ENCODE measurements at places on chromosomes 7 and 10. TPM values are rescaled to one million over a fixed set of nuclear protein-coding genes. Genes with fewer than 3 reads are reported as not detected.

DNA sequence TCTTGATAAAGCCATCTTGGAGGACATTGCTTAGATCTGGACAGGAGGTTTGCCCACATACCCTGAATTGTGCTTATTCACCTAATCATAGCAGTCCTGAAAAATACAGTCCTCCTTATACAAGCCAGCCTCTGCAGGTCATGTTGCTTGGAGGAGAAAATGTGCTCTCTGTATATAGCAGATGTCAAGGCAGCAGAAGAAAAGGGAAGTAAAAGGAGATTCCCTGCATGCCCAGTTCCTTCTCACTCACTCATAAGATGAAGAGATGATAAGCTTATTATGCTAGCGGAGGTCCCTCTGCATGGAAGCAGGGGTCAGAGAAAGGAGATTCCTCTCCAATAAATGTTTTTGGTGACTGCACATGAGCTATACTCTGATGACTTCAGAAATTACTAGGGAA is 458.8 kb upstream of the ZMIZ1 start:
- DNase-seq, result no peak

DNA sequence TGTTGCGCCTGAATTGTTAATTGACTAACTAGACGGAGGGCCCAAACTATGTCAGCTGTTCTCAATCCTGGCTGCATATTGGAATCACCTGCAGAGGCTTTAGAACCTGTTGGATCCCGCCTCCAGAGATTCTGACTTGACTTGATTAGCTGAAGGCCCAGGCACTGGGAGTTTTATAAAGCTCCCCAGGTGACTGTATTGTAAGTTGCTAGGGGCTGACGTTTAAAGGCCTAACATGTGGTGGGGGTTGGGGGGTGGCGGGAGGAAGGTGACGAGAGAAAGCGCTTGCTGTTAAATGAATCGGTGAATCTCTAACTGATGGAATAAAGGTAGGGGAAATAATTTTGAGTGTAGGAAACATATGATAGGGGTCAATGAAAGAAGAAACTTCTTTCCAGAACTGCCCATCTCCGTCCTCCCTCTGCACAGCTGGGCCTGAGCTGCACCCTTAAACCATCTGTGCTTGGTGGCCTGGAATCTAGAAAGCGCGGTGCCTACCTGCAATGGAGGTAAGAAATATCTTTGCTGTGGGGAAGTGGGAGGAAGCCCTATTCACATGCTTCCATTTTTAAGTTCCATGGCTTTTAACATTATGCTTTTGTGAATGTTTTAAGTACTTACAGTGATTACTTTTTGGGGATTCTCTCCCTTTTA is 225.0 kb upstream of the FAM3C start:
- DNase-seq, result no peak

GRCh38 chr7:140940898-140941297 is 16.2 kb upstream of the BRAF start:
- DNase-seq, result no peak

DNA sequence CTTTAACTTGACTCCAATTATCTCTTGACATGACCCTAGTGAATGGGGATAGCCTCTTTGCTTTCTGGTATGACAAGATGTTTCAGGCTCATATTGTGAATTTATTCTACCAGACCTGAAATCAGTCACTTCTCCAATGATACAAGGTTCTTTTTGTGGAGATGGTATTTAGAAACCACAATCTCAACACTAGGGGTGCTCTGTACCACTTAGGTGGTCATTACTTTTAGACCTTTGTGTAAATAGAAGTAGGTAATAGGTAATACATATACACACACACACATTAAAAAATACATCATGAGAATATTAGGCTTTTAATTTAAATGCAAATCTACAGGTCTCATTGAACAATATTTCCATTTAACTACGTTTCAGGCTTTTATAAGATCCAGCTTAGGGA is 199.0 kb upstream of the RHOBTB1 start:
- no peak for DNase-seq

DNA sequence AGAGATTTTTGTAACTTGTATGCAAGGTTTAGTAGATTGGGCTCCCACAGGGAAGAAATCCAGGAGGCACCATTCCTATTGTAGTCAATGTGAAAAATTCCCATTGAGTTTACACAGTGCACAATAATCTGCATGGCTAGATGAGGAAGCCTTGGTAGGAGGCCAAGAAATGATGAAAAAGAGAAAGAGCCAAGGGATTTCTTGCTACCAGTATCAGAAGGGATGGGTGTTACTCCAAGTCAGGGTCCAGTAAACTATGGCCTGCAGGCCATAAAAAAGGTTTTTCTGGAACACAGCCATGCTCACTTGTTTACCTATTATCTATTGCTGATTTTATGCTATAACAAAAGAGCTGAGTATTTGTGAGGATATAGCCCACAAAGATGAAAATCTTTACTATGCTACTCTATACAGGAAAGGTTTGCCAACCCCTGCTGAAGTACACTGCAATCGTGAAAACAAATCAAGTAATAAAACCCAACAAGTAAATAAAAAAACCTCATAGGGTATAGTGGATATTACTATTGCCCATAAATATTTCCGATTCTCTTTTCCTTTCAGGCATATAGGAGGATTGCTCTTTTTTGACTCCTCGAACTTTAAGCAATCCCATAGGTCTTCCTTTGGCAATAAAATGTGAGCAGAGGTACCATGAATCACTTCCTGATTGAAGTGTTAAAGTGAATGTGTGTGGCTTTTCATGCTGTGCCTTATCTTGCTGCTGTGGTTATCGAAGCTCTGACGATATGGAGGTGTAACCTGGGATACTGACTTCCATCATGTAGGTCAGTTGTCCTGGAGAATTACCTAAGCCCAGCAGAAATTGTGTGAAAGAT is 256.3 kb upstream of the MAGI2 start:
- no peak for DNase-seq

GRCh38 chr7:36281945-36282717 is 107.5 kb upstream of the ANLN start:
- DNase-seq, result no peak

HOXA10 gene
- 9.8 TPM for total RNA-seq

GATA3 gene
- 0.12 TPM for total RNA-seq

DNA sequence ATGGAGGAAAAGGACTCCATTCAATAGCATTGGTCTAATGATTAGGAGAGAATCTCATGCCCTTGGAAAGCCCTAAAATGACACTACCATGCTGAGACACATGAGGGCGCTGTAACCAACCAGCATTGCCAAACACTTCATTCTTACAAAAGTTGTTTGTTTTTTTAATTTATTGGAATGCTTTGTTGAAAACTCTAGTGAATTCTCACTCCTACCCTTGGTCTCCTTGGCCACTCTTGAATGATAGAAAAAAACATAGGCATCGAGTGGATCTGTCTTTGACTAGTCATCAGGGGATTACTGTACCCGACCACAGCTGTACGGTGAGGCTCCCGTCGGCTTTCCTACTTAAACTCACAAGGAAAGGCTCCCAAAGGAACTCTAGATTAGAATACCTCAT is 29.3 kb upstream of the ADD3 start:
- peak; percentile 48 for DNase-seq

GRCh38 chr7:68015978-68016532 is 1019.4 kb downstream of the TYW1 start:
- DNase-seq, result no peak

OR2A12 gene
- total RNA-seq, result not detected

DNA sequence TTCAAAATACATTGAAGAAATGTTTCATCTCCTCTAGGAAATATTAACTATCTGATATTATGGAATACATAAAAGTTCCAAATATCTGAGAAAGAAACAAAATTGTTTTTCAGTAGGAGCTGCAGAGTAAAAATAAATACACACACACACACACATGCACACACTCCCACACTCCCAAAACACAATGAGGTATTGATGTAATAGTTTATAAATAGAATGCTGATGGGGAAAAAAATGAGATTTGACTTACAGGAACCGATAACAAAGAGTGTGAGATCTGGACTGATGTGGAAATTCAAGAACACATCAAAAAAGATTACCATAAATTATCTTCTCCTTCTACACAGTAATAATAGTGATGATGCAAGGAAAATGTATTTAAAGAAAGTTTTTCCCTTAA is 438.0 kb upstream of the CELF2 start:
- DNase-seq, result no peak

DNA sequence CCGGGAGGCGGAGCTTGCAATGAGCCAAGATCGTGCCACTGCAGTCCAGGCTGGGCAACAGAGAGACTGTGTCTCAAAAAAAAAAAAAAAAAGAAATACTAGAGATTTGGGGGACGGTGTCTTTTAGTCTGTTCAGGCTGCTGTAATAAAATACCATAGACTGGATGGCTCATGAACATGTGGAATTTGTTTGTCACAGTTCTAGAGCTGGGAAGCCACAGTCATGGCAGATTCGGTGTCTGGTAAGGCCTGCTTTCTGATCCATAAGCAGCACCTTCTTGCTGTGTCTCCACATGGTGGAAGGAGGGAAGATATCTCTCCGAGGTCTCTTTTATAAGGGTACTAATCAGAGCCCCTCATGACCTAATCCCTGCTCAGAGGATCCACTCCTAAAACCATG is 102.7 kb upstream of the MKLN1 start:
- DNase-seq, result no peak

GRCh38 chr7:110852156-110852940 is 238.6 kb upstream of the LRRN3 start:
- DNase-seq, result no peak

GRCh38 chr7:149875396-149875795 is 1.6 kb downstream of the ATP6V0E2 start:
- no peak for DNase-seq

PRSS37 gene
- total RNA-seq, result not detected

GRCh38 chr10:100733329-100733728 is 12.1 kb upstream of the PAX2 start:
- no peak for DNase-seq

- DNase-seq, result no peak
These were observed 645.2 kb upstream of the COBL start for GRCh38 chr7:51961804-51962203.

GRCh38 chr7:52114056-52114455 is 797.4 kb upstream of the COBL start:
- no peak for DNase-seq

GRCh38 chr7:114722562-114722961 is 199.3 kb upstream of the MDFIC start:
- DNase-seq, result no peak

DNA sequence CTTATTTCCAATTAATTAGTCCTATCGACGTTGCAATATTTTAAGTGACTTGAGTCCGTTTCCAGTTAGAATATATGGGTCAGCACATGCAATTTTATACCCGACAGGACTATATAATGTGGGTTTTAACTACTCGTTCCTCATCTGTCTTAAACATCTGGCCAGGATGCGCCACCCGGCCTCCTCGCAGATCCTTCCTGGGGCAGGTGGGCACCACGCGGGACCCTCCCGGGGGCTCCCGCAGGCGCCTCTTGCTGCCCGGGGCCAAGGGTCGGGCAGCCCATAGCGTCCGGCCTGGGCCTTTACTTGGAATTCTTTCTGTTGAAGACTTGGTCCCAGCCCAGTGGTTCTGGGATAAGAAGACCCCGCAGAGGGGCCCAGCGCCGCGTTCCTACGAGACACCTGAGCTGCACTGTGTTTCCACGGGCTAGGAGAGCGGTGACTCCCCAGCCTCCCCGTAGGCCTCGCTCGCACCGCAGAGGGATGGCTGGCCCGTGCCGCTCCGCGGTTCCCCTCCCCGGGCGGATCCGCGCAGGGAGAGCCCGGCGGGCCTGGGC is 10.1 kb upstream of the MNX1 start:
- DNase-seq, result no peak

GRCh38 chr7:23529262-23529859 is 2.4 kb downstream of the TRA2A start:
- DNase-seq, result no peak

DNA sequence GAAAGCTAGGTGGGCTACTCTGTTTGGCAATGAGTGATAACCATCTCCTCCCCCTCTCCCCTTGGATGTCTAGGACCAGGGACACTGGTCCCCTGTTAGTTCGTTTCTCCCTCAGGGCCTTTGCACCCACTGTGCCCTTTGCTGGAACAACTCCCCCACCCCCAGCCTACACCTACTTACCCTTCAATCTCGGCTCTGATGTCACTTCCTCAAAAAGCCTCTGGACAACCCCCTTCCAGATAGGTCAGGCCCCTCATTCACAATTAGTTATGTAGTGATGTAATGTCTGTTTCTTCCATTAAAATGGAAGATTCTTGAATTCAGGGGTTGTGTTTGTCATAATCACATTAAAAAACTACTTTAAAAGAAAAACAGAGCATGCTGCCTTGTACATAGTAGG is 152.9 kb downstream of the SNX10 start:
- DNase-seq, result no peak

TRPV5 gene
- not detected for total RNA-seq

CUL2 gene
- 23.2 TPM for total RNA-seq

DNA sequence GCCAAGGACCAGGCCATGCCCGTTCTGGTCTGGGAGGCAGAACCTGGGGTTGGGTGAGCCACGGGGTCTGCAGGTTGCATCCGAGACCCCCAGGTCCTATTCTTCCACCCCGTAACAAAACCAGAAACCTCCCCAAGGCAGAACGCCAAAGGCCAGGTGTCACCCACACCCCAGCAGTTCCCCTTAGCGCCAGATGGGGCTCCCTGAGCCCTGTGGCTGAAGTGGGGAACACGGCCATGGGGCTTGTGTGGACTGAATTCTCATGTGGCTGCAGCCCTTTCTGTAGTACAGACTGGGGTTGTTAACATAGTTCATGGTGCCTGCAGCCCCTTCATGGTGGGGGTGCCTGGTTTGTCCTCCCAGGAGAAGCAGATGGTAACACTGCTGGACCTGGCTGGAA is 10.2 kb downstream of the BRI3 start:
- DNase-seq, result no peak

DNA sequence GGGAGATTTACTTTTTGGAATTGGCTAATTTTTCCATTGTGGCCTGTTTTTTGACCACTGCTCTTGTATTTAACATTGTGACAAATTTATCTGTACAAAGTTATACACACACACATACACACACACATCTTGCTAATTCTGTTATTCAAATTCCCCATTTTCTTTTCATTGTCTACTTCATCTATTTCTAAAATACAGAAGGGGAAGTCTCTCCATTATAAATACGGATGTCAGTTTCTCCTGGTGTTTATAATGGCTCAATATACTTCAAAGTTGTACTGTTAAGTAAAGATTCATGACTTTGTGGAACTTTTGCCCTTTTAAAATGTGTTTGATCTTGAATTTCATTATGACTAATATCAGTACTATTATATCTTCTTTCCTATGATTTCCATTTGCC is 81.0 kb downstream of the CNOT4 start:
- DNase-seq, result no peak

GRCh38 chr7:146554556-146554955 is 438.0 kb downstream of the CNTNAP2 start:
- DNase-seq, result no peak

OR6V1 gene
- total RNA-seq, result not detected

ZKSCAN1 gene
- total RNA-seq, result 19.9 TPM

DRGX gene
- not detected for total RNA-seq

GRCh38 chr7:16594676-16595075 is 50.9 kb downstream of the ANKMY2 start:
- DNase-seq, result no peak

All from NCI-H460 (cell line).